NCI-H2081 treated with DMSO at 0.1 percent for 48 hours (cell line): ENCODE measurements at places on chromosomes 12 and 14.

DNA sequence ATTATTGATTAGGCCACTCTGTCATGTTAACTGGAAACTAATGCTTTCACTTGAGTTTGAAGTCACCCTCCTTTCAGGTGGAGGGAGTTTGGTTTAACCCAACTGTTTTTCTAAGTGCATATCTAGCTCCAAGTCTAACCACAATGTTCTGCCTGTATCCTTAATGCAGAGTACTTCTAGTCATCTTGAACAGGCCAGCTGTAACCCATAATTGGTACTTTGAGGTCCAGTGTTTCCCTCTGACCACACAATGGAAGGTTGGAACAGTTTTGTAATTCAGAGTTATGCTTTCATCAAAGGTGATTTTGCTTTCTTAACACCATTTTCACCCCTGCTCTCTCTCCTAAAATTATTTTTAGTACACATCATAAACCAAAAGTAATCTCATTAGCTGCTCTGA is 237.2 kb upstream of the DCN start:
- DNase-seq = no peak

DNA sequence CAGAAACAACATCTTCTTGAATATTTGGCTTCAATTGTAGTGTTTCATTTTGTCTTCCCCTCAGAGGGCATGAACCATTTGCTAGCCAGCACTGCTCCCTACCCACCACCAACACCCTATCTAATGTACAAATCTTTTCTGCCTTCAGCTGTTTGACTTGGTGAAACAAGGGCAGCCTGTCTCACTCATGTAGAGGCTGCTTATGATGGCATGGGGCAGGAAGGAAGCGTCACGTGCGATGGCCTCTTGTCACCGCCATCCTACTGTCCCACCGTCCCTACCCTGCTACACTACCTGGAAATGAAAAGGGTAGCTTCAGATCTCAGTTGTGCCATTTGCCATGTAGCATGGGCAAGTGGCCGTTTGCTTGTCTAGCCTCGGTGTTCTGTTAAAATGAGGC is 29.9 kb upstream of the LRTM2 start:
- no peak for DNase-seq

GRCh38 chr14:33490555-33490954 is 460.3 kb downstream of the EGLN3 start:
- no peak for DNase-seq

DNA sequence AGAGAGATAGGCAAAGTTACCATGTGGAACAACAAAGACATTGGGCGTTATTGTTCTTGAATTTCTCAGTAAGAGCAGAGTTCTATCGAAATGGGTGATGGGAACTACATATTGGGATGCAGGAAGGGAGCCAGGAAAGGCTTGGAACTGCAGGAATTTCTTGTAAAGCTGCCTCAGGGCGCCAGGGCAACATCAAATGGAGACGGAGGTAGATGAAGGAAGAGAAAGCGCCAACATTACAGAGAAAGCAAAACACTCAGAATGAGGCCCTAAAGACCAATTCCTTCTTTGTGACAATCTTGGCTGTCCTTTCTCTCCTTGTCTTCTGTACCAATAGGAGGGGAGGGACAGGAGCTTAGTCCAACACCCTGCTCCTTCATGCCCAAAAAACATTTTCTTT is 148.4 kb downstream of the RPAP3 start:
- DNase-seq = no peak

GRCh38 chr12:72011374-72011773 is 72.7 kb downstream of the TPH2 start:
- no peak for DNase-seq

DNA sequence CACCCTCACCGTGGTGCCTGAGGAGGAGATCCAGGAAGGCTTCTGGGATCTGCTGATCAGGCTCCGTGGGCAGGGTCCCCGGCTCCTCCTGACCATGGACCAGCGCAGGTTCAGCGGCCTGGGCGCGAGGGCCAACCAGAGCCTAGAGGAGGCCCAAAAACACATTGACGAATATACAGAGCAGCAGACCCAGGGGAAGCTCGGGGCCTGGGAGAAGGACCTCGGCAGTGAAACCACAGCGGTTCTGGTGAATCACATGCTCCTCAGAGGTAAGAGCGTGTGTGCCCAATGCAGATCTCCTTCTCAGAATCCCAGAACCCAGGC is 29.4 kb downstream of the SERPINA3 start:
- DNase-seq = no peak

DNA sequence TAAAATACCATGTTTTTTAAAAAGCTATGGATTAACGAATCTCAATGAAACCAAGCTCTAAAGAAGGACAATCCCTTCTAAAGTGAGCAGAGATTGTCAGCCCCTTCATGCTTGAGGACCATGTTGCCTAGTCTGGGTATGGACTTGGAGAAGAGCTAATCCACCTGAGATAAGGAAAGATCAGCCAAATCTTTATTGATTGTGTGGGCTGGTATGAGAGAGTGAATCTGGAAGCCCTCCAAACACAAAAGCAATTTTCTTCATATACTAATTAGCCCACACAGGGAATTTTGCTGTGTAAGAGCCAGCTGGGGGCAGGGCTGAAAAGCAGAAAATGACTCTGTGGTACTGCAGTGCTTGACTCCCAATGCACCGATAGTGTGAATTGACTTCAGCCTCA is 47.4 kb upstream of the DICER1 start:
- no peak for DNase-seq

DNA sequence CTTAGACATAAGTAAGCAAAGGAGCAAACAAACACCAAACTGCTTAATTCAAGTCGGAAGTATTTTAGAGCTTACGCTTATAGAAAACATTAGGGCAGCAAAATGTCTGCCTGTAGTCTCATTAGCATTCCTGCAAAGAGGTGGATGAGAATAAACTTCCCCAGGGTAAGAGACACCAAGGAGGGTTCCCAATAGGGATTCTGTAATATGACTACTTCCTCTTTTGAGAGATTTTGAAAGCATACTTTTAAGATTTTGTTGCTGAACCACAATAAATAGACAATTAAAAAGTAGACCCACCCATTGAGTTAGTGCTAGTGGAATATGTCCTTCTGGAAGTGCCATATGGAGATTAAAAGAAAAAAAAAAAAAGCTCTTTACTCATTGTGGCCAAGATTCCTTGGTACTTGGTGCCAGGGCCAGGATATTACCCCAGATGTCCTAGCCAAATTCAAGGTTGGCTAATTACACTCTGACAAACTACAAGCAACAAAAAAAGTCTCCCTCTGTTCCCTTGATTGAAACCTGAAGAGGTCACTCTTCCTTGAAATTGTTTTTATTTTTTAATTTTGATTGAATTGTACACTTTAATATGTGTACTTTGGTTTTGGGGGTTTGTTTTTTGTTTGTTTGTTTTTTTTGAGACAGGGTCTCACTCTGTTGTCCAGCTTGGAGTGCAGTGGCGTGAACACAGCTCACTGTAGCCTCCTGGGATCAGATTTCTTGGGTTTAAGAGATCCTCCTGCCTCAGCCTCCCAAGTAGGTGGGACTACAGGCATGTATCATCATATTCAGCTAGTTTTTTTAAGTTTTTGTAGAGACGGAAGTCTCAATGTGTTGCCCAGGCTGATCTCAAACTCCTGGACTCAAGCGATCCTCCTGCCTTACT is 8.7 kb downstream of the CLIP1 start:
- DNase-seq = no peak

DNA sequence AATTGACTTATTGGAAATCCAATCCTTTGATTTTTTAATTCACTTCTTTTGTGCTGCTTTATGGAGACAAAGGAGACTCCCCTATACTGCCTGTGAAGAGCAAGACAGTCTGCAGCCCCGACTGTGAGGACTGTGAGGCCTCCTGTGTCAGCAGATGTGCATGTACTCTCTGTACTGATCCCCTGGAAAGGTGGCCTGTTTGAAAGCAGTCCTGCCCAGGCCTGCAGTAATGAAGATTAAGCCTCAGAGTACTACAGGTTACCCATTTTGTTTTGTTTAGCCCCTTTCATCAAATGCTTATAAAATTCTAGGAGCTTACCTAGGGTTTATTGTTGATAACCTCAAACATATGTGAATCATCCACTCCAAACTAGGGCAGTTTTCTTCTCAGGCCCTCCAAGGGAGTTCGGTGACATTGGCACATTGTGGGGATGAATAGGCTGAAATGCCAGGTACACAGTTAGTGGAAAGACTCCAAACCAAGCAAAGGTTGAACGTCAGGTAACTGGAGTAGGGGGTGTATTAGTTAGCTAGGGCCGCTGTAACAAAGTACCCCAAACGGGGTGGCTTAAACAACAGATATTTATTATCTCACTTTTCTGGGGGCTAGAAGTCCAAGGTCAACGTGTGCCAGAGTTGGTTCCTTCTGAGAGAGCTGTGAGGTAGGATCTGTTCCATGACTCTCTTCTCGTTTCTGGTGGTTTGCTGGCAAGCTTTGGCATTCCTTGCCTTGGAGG is 208.7 kb upstream of the BCL2L14 start:
- DNase-seq = no peak

- DNase-seq = no peak
Measured at GRCh38 chr14:76872796-76873432, 46.7 kb downstream of the LRRC74A start.

GRCh38 chr14:22981090-22981875 is 1.1 kb downstream of the AJUBA start:
- DNase-seq = no peak

- no peak for DNase-seq
Measured at GRCh38 chr12:46174919-46175318, 93.9 kb downstream of the SLC38A1 start.

DNA sequence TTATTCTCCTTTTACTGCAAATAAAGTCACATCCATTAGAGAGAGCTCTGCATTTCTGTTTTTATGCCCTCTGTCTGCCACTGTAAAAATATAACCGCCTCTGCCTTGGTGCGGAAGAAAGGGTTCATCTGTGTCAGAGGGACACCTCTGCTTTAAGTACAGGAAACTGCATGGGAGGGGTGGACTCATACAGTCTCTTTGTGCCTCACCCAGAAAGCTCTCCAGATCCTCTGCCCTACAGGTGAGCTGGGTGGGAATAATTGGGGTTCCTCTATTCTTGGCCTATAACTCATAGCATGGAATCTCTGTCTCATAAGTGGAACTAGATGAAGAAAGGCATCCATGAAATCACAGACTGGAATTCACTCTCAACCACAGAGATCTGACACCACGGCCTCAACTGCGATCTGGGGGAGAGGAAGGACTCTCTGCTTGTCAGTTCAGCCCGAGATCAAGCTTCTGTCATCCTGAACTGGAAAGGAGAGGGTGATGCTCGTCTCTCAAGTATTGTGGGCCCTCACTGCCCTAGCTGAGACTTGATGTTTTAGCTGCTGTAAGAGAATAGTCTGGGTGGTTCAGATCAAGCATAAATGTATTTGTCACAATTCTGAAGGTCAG is 702.3 kb downstream of the TMEM121 start:
- DNase-seq = no peak

DNA sequence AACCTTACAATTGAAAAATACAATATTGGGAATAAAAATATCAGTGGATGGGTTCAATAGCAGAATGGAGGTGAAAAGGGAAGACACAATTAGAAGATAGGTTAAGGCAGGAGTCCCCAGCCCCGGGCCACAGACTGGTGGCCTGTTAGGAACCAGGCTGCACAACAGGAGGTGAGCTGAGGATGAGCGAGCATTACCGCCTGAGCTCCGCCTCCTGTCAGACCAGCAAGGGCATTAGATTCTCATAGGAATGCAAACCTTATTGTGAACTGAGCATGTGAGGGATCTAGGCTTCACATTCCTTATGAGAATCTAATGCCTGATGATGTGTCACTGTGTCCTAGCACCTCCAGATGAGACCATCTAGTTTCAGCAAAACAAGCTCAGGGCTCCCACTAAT is 27.3 kb upstream of the ST8SIA1 start:
- no peak for DNase-seq

DNA sequence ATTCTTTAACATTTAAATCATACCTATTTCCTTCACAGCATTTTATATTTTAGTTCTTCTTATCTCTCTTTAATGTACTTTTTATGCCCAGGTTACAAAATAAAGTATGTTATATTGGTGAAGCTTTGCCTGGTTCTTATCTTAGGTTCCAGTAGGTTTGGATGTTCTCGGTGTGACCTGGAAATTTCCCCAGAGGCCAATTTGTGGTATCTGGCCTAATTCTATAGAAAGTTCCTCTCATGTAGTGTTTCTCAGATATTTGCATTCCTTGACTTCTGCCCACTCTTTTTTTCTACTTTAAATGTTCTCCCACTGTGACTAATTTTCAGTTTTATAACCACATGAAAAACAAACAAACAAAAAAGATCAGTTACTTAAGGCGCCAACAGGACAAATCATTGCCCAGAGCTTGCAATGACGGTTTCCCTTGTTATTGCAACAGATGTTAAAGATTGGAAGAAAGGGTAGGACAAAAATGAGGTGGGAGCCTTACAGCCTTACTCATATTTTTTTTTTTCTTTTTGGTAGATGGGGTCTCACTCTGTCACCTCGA is 41.2 kb upstream of the PPM1H start:
- DNase-seq = no peak

GRCh38 chr12:30732954-30733637 is 21.7 kb downstream of the CAPRIN2 start:
- no peak for DNase-seq

DNA sequence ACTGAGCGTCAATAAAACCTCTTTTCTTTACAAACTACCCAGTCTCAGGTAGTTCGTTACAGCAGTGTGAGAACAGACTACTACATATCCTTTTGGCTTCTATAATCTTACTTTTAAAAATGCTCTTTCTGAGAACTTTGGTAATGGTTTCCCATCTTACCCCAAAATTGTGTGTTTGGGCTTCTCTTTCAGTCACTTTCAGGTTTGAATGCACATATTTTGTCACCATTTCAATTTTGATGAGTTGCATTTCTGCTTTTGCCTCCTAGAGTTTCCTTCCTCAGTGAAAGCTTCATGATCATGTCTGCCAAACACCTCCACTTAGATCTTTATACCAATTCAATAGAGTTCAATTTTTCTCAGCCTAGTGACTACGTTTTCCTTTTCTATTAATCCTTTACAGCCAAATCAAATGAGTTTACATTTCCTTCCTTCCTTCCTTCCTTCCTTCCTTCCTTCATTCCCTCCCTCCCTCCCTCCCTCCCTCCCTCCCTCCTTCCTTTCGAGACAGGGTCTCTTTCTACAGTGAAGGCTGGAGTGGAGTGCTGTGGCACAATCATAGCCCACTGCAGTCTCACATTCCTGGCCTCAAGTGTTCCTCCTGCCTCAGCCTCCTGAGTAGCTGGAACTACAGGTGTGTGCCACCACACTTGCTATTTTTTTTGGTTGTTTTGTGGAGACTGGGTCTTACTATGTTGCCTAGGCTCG is 124.9 kb downstream of the BCAT1 start:
- no peak for DNase-seq

- no peak for DNase-seq
Measured at GRCh38 chr12:121114019-121114639, 18.5 kb upstream of the P2RX7 start.

- no peak for DNase-seq
Measured at GRCh38 chr14:75268633-75269550, 9.7 kb upstream of the FOS start.

GRCh38 chr12:52165096-52165855 is 26.5 kb downstream of the KRT80 start:
- no peak for DNase-seq

GRCh38 chr14:63229330-63230059 is 25.3 kb downstream of the RHOJ start:
- no peak for DNase-seq
